Activated CD8-positive, alpha-beta T cell treated with anti-CD3 and anti-CD28 coated beads for 36 hours (primary cell): ENCODE measurements at places on chromosomes 6 and 20.

GRCh38 chr6:27128311-27129094 lies 119.0 kb upstream of the PRSS16 start:
- H3K4me3 ChIP-seq = no peak overlapping the region
- H3K4me1 ChIP-seq = peaks cover 20% of the 10 kb centered on the region

- H3K27ac ChIP-seq = no peak overlapping the region
- peaks cover 38% of the 10 kb centered on the region for H3K36me3 ChIP-seq
- H3K4me1 ChIP-seq = peaks cover 49% of the 10 kb centered on the region
Observed at GRCh38 chr6:16521528-16521927, 239.7 kb downstream of the ATXN1 start.

GRCh38 chr6:24391756-24392405 lies 10.9 kb upstream of the MRS2 start:
- no peaks in the 10 kb centered on the region for H3K36me3 ChIP-seq
- DNase-seq = peak; percentile 12
- peaks cover 11% of the 10 kb centered on the region for H3K27me3 ChIP-seq
- H3K4me1 ChIP-seq = peaks cover 6% of the 10 kb centered on the region
- H3K27ac ChIP-seq = no peak overlapping the region

GRCh38 chr6:29653452-29654038 lies 3.3 kb upstream of the MOG start:
- H3K4me3 ChIP-seq = no peak overlapping the region
- DNase-seq = peak; percentile 62
- no peaks in the 10 kb centered on the region for H3K36me3 ChIP-seq

GRCh38 chr20:23162887-23163286 lies 76.8 kb upstream of the CD93 start:
- no peak overlapping the region for H3K4me3 ChIP-seq
- H3K4me1 ChIP-seq = peaks cover 7% of the 10 kb centered on the region
- no peak for DNase-seq
- no peaks in the 10 kb centered on the region for H3K36me3 ChIP-seq
- H3K27ac ChIP-seq = no peak overlapping the region

GRCh38 chr6:18823782-18824386 lies 436.7 kb downstream of the RNF144B start:
- H3K4me1 ChIP-seq = no peaks in the 10 kb centered on the region
- H3K27me3 ChIP-seq = no peaks in the 10 kb centered on the region

GRCh38 chr6:135379647-135380046 lies 117.9 kb downstream of the AHI1 start:
- no peaks in the 10 kb centered on the region for H3K36me3 ChIP-seq
- no peak for DNase-seq
- no peaks in the 10 kb centered on the region for H3K27me3 ChIP-seq
- no peaks in the 10 kb centered on the region for H3K4me1 ChIP-seq
- H3K27ac ChIP-seq = no peak overlapping the region
- H3K4me3 ChIP-seq = no peak overlapping the region

DNA sequence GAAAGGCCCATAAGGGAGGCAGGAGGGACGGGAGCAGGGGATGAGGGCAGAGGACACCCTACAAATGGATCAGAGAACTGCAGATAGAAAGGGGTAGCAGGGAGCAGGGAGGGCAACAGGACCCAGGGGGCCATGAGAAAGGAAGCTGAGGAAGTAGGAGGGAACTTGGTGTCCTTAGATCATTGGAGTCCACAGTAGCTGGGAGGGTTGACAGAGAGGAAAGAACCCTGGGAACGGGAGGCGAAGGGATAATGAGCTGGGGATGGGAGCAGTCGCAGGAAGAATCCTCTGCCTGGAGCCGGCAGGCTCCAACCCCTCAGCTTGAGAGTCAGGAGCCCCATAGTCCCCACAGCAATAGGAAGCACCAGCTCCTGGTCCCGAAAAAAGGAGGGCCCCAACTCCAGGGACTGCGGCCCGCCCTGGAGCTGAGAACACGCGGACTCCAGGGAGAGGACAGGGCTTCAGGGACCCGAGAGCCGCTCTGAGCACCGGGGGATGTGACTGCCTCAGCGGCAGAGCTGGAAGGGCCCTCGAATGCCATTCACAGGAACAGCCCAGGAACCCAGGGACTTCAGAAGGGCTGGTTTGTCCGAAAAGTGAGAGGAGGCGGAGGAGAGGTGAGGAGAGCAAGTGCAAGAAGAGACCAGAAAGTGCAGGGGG lies 32.7 kb downstream of the HLA-A start:
- DNase-seq = no peak
- no peak overlapping the region for H3K27ac ChIP-seq
- H3K36me3 ChIP-seq = no peaks in the 10 kb centered on the region
- H3K4me1 ChIP-seq = peaks cover 23% of the 10 kb centered on the region
- peak overlapping the region; percentile 5 for H3K4me3 ChIP-seq

- H3K4me1 ChIP-seq = no peaks in the 10 kb centered on the region
- H3K4me3 ChIP-seq = no peak overlapping the region
- no peak overlapping the region for H3K27ac ChIP-seq
- H3K36me3 ChIP-seq = no peaks in the 10 kb centered on the region
- DNase-seq = no peak
Observed at GRCh38 chr20:1868856-1869255, 26.4 kb upstream of the SIRPA start.

- no peak overlapping the region for H3K4me3 ChIP-seq
- no peaks in the 10 kb centered on the region for H3K27me3 ChIP-seq
- DNase-seq = no peak
- no peaks in the 10 kb centered on the region for H3K36me3 ChIP-seq
- no peaks in the 10 kb centered on the region for H3K4me1 ChIP-seq
Observed at GRCh38 chr6:112557435-112557834, 210.3 kb downstream of the RFPL4B start.

GRCh38 chr6:36596356-36596755 lies 2.2 kb downstream of the SRSF3 start:
- H3K4me3 ChIP-seq = peak overlapping the region; percentile 86
- H3K36me3 ChIP-seq = peaks cover 70% of the 10 kb centered on the region
- H3K27ac ChIP-seq = peak overlapping the region; percentile 96
- no peaks in the 10 kb centered on the region for H3K27me3 ChIP-seq

GRCh38 chr6:82555801-82556200 lies 192.2 kb downstream of the TPBG start:
- H3K27me3 ChIP-seq = no peaks in the 10 kb centered on the region
- no peaks in the 10 kb centered on the region for H3K36me3 ChIP-seq
- no peak overlapping the region for H3K27ac ChIP-seq
- no peak overlapping the region for H3K4me3 ChIP-seq

- no peak overlapping the region for H3K4me3 ChIP-seq
- no peak for DNase-seq
- no peaks in the 10 kb centered on the region for H3K27me3 ChIP-seq
- H3K27ac ChIP-seq = no peak overlapping the region
- no peaks in the 10 kb centered on the region for H3K4me1 ChIP-seq
- no peaks in the 10 kb centered on the region for H3K36me3 ChIP-seq
Observed at GRCh38 chr6:76420094-76420493, 347.6 kb upstream of the IMPG1 start.

GRCh38 chr6:35282472-35282871 lies 15.1 kb upstream of the DEF6 start:
- peaks cover 13% of the 10 kb centered on the region for H3K36me3 ChIP-seq
- H3K4me3 ChIP-seq = no peak overlapping the region
- H3K27me3 ChIP-seq = no peaks in the 10 kb centered on the region
- no peaks in the 10 kb centered on the region for H3K4me1 ChIP-seq
- H3K27ac ChIP-seq = no peak overlapping the region

GRCh38 chr20:39070484-39071231 lies 108.5 kb downstream of the DHX35 start:
- H3K4me1 ChIP-seq = no peaks in the 10 kb centered on the region
- H3K4me3 ChIP-seq = no peak overlapping the region
- H3K36me3 ChIP-seq = no peaks in the 10 kb centered on the region
- no peak overlapping the region for H3K27ac ChIP-seq
- no peak for DNase-seq

GRCh38 chr20:35735826-35736470 lies 6.1 kb downstream of the RBM39 start:
- H3K4me3 ChIP-seq = peak overlapping the region; percentile 71
- peaks cover 65% of the 10 kb centered on the region for H3K4me1 ChIP-seq
- no peaks in the 10 kb centered on the region for H3K27me3 ChIP-seq
- DNase-seq = no peak

- H3K4me3 ChIP-seq = no peak overlapping the region
- no peaks in the 10 kb centered on the region for H3K27me3 ChIP-seq
- H3K27ac ChIP-seq = no peak overlapping the region
- no peak for DNase-seq
Observed at GRCh38 chr6:116265041-116265829, 11.4 kb upstream of the TSPYL4 start.

DNA sequence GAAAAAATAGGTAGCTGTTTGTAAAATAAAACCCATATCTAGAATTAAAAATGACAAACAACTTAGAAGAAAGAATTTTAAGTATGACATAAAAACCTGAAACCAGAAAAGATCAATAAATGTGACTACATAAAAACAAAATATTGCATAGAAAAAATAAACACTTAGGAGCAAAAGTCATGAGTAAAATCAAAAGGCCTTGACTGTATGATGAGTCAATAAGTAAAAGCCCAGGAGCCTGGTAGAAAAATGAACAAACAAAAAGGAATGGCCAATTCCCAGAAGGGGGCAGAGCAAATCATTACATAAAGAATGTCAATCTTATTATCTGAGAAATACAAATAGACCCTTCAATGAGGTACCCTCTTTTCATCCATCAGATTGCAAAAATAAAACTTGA lies 20.7 kb upstream of the ENPP1 start:
- H3K36me3 ChIP-seq = no peaks in the 10 kb centered on the region
- peaks cover 12% of the 10 kb centered on the region for H3K4me1 ChIP-seq
- peaks cover 18% of the 10 kb centered on the region for H3K27me3 ChIP-seq
- H3K27ac ChIP-seq = no peak overlapping the region
- H3K4me3 ChIP-seq = no peak overlapping the region
- DNase-seq = no peak

- H3K27me3 ChIP-seq = no peaks in the 10 kb centered on the region
- H3K4me3 ChIP-seq = no peak overlapping the region
- no peaks in the 10 kb centered on the region for H3K4me1 ChIP-seq
- DNase-seq = no peak
Observed at GRCh38 chr6:23690453-23691049, 435.5 kb upstream of the NRSN1 start.

DNA sequence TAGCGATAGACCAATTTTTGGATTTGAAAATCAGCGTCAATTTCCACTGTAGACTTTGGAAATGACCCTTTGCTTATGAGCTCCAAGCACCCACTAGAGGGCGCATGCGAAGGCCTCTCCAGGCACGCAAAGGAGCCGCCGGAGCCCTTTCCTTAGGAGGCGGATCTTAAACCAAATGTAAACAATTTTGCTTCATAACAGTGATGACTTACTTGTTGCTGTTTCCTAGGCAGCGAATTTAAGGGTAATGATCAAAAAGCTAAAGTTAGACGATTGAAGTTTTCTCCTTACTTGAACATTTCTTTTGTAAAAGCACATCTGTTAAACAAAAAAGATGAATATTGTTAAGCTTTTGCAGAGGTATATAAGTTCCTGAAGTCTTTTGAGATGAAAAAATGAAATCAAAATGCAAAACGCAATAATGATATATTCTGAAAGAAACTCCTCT lies 29.2 kb upstream of the EXOC2 start:
- no peaks in the 10 kb centered on the region for H3K36me3 ChIP-seq
- peaks cover 7% of the 10 kb centered on the region for H3K27me3 ChIP-seq
- no peak overlapping the region for H3K27ac ChIP-seq
- peak; percentile 88 for DNase-seq

- peaks cover 40% of the 10 kb centered on the region for H3K4me1 ChIP-seq
- peaks cover 9% of the 10 kb centered on the region for H3K36me3 ChIP-seq
- DNase-seq = no peak
- no peak overlapping the region for H3K27ac ChIP-seq
- no peaks in the 10 kb centered on the region for H3K27me3 ChIP-seq
Observed at GRCh38 chr6:41712651-41713103, 22.7 kb downstream of the TFEB start.

DNA sequence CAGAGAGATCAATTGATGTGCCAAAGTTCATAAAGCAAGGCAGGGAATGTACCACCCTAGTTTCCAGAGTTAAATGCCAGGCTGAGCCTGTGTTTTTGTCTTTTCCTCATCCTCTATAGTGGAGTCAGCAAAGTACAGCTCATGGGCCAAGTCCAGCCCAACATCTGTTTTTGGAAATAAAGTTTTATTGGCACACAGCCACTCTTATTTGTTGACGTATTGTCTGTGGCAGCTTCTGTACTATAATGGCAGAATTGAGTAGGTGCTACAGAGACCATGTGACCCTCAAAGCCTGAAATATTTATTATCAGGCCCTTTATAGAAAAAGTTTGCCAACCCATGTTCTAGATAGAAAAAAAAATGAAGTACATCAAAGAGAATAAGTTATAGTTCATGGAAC lies 187.0 kb downstream of the TSHZ2 start:
- peaks cover 3% of the 10 kb centered on the region for H3K4me1 ChIP-seq
- no peaks in the 10 kb centered on the region for H3K36me3 ChIP-seq
- H3K27me3 ChIP-seq = peaks cover 4% of the 10 kb centered on the region
- H3K27ac ChIP-seq = no peak overlapping the region
- H3K4me3 ChIP-seq = no peak overlapping the region
- no peak for DNase-seq

- no peaks in the 10 kb centered on the region for H3K36me3 ChIP-seq
- no peaks in the 10 kb centered on the region for H3K4me1 ChIP-seq
- H3K27ac ChIP-seq = no peak overlapping the region
- no peak for DNase-seq
Observed at GRCh38 chr6:17865798-17866725, 121.4 kb downstream of the KIF13A start.

DNA sequence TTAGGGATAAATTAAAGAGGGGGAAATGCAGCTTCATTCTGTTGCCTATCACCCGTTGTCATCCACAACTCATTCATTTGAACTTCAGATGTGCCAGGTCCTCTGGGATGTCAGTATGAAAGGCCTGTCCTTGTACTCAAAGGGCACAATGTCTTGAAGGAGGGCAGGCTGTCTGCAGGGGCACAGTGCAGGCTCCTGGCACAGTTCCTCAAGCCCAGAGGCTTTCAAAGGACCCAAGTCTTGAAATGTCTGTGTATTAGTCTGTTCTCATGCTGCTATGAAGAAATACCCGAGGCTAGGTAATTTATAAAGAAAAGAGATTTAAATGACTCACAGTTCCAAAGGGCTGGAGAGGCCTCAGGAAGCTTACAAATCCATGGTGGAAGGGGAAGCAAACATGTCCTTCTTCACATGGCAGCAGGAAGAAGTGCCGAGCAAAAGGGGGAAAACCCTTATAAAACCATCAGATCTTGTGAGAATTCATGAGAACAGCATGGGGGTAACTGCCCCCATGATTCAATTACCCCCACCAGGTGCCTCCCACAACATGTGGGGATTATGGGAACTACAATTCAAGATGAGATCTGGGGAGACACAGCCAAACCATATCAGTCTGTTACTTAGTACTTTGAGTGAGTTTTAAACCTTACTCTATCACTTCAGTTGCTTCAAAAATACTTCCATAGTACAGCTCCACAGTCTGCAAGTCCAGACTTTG lies 9.4 kb downstream of the SNX9 start:
- H3K27ac ChIP-seq = peak overlapping the region; percentile 89
- peaks cover 76% of the 10 kb centered on the region for H3K36me3 ChIP-seq
- H3K4me3 ChIP-seq = no peak overlapping the region
- no peaks in the 10 kb centered on the region for H3K27me3 ChIP-seq
- H3K4me1 ChIP-seq = peaks cover 83% of the 10 kb centered on the region

DNA sequence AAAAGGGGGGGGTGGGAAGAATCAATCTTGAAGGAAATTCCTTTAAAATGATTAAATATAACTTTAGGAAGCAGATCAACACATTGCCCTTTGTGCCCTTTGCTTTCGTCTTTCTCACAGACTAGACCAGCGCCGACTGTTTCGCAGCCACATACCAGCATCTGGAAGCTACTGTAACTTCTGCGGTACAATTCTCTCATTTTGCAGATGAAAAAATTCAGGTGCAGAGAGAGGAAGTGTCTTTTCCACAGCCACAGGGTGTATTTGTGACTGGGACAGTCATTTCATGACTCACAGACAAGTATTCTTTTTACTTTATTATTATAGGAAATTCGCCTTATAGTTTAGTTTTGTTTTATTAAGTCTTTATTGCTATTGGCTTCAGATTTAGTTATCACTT lies 84.2 kb downstream of the UST start:
- peak; percentile 58 for DNase-seq
- peak overlapping the region; percentile 67 for H3K4me3 ChIP-seq
- peaks cover 5% of the 10 kb centered on the region for H3K27me3 ChIP-seq
- peaks cover 27% of the 10 kb centered on the region for H3K4me1 ChIP-seq
